ENCODE measurements at places on chromosomes 1 and 21. TPM values are rescaled to one million over a fixed set of nuclear protein-coding genes. Genes with fewer than 3 reads are reported as not detected.

MEX3A gene
- under 0.01 TPM for total RNA-seq

LRRIQ3 gene
- total RNA-seq, result 0.90 TPM

BPNT1 gene
- 25.9 TPM for total RNA-seq

KRTAP12-2 gene
- not detected for total RNA-seq

IL19 gene
- total RNA-seq, result not detected

RCAN1 gene
- total RNA-seq, result 66.6 TPM

VASH2 gene
- total RNA-seq, result 0.39 TPM

CRTC2 gene
- 25.7 TPM for total RNA-seq

FH gene
- 19.6 TPM for total RNA-seq

NEGR1 gene
- 58.2 TPM for total RNA-seq

FABP3 gene
- 1.8 TPM for total RNA-seq

MFAP2 gene
- total RNA-seq, result 14.3 TPM

CXADR gene
- 0.84 TPM for total RNA-seq

TMEM200B gene
- 16.1 TPM for total RNA-seq

B3GALT2 gene
- total RNA-seq, result 5.7 TPM

ALX3 gene
- total RNA-seq, result not detected

DNA sequence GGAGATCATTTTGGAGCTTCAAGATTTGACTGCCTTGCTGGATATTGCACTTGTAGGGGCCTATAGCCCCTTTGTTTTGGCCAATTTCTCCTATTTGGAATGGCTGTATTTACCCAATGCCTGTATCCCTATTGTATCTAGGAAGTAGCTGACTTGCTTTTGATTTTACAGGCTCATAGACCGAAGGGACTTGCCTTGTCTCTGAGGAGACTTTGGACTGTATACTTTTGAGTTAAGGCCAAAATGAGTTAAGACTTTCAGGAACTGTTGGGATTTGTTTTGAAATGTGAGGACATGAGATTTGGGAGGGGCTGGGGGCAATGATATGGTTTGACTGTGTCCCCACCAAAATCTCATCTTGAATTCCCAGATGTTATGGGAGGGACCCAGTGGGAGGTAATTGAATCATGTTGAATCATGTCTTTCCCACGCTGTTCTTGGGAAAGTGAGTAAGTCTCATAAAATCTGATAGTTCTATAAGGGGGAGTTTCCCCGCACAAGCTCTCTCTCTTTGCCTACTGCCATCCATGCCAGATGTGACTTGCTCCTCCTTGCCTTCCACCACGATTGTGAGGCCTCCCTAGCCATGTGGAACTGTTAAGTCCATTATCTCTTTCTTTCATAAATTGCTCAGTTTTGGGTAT is 276.1 kb downstream of the LMX1A start:
- DNase-seq, result no peak

GRCh38 chr1:65387821-65388220 is 32.6 kb upstream of the LEPR start:
- no peak for DNase-seq

DNA sequence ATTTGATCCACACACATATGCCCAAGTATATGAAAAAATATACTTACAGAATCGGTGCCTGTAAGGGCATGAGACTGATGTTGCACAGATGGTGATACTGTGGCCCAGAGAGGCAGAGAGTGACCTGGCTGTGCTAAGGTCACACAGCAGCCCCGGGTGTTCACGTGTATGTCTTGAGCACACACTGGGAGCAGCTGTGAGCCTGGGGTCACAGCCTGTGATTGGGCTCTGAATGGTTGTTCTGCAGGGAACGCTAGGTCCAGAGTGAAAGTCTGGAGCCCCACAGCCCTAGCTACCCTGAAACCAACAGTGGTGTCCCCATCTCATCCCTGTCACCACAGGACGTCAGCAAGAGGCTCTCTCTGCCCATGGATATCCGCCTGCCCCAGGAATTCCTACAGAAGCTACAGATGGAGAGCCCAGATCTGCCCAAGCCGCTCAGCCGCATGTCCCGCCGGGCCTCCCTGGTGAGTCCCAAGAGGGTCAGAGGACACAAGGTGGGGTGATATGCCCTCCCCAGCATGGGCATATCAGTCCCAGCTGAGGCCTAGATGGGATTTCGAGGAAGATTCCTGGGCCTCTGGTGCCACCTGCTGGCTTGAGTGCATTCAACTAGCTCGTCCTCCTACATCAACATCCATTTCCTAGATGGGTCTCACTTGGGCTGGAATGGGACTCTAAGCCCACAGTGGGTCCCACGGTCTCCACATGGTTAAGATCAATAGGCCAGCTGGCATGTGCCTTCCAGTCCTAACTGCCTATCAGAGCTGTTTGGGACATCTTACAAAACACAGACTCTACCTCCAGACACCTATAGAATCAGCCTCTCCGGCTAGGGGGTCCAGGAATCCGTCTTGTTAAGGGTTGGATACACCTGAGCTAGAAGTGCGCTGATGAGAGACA is 19.7 kb downstream of the CDK18 start:
- peak; percentile 42 for DNase-seq

DNA sequence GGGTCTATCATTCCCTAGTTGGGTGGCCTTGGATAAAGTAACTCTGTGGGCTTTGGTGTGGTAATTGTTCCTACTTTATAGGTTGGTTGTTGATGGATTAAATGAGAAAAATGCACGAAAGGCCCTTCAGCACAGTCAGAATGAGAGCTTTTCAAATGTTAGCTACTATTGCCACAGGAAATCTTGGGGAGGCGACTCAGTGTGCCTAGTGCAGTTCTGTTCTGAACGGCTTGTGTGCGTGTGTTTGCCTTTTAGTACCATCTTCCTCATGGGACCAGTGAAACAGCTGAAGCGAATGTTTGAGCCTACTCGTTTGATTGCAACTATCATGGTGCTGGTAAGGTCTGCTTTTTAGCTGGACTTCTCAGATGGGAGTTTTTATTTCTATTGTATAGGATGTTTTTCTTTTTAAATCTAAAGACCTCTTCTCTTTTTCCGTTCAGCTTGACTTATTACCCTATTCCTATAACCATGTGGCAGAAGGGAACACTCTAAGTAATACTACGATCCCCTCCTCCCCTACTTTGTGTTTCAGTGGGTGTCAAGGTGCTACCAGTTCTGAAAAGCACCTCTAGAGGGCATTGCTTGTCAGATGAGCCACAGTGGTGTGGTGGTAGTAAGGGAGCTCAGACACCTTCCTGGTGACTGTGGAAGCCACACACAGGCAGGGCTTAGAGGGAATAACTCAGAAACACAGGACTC is 9.2 kb downstream of the SFT2D2 start:
- DNase-seq, result no peak

DNA sequence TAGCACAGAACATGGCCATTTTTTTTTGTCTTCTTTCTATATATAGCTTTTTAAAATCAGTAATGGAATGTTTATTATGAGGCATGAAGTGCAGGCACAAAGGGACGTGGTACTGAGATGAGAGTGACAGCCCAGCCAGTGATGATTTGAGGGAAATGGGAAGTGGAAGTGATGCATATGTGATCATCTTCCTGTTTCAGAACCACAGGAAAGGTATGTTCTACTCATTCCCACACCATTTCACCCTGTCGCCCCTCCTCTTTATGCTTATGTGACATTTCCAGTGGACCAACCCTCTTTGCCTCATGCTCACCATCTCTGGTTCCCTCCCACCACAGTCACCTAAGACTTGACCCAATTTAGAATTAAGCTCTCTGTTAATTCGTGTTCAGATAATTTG is 24.3 kb downstream of the PTGS2 start:
- DNase-seq, result no peak

- no peak for DNase-seq
These were observed 6.2 kb upstream of the MMP23B start for GRCh38 chr1:1625824-1626206.

GRCh38 chr1:93349231-93350135 is 3.8 kb downstream of the DR1 start:
- DNase-seq, result no peak

DNA sequence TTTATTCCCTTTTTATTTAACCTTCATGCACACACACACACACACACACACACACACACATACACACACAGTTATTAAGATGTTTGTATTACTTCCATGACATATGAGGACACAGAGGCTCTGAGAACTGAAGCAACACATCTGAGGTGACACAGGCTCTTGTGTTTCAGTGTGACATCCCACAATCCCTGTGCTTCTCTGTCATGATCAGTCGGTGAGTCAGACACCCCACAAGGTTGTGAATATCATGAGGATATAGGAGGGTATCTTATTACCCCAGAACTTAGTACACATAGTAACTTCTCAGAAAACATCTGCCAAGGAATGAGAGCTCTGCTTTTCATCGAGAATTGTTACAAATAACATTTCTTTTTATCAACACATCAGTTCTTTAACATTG is 459.3 kb downstream of the PLPP3 start:
- no peak for DNase-seq

DNA sequence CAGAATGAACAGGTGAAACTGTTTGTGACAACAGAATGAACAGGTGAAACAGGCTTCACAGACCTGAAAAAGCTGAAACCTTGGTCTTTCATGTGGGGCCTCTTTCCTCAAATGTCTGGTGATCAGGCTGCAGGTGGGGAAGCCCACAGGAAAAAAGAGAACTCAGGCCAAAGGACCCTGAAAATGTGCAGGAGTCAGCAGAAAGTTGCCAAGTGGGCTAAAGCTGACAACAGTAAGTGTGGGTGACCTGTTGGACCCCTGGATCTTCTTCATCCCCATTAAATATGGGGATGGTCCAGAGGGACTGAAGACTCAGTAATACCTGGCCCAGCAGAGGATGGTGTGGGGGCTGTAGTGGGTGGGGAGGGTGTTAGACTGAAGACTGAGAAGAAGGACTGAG is 9.1 kb upstream of the CHIT1 start:
- no peak for DNase-seq

DNA sequence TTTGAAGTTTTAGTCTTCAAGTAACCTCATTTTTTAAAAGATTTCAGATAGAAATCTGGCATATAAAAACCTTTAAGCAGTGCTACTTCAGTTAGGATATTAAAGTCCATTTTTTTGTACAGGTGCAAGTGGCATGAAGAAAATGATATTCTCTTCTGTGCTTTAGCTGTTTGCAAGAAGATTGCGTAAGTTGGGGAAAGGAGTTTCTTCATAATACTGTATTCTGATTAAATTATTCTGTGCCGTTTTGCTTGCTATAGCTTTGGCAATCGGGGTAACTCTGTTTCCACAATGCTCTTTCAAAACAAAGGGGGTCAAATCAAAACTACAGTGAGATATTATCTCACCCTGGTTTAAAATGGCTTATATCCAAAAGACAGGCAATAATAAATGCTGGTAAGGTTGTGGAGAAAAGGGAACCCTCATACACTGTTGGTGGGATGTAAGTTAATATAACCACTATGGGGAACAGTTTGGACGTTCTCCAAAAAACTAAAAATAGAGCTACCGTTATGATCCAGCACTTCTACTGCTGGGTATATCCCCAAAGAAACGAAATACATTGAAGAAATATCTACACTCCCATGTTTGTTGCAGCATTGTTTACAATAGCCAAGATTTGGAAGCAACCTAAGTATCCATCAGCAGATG is 27.1 kb downstream of the MAEL start:
- DNase-seq, result no peak

- no peak for DNase-seq
These were observed 221.9 kb downstream of the PBX1 start for GRCh38 chr1:164780863-164781262.

DNA sequence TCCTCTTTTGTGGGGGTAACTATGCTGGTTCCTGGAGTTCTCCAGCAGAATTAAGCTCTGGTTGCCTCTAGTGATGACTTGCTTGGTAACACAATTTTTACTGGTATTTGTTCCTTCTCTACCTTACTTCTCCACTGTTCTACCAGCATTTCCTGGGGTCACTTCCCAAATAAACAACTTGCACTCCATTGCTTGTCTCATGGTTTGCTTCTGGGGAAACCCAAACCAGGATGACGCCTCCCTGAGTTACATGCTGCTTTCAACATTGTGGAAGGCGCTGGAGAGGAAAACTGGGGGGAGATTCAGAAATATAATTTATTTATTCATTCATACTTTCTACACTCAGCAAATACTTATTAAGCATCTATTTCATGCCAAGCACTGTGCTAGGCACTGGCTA is 55.3 kb upstream of the AK4 start:
- no peak for DNase-seq

DNA sequence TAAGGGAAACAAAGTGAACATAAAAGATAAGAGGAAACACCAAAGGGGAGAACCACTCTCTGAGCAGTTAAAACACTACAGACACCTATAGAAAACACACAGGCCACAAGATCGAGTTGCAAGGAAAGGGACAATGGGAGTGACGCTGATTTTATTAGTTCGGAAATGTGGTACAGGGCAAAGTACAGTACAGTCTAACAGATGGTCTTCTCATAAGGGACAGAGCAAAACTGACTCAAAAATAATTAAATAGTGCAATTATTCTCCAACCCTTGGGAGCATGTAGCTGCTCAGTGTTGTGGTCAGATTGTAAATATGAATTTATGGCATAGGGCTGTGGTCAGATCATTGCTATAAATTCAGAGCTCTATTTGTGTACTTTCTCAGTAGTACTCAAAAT is 352.0 kb downstream of the USH2A start:
- no peak for DNase-seq

DNA sequence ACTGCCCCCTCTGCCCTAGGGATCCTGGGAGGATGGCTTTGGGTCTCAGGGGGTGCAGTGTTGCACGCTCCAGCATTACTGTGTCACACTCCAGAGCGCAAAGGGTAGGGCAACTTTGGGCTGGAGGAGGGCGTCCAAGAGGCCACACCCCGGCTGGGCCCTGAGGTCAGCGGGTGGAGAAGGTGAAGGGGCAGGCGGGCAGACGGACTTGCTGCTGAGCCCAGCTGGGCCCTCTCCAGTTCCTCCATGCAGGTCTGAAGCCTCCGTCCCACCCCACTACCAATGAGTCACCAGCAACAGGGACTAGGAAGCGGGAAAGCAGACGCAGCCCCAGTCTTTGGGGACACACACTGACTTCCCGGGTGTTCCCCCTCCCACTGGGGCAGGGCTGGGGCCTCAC is 116.0 kb downstream of the CASZ1 start:
- no peak for DNase-seq

GRCh38 chr1:234900595-234900994 is 228.0 kb downstream of the TOMM20 start:
- no peak for DNase-seq

- no peak for DNase-seq
These were observed 97.3 kb downstream of the TTLL7 start for GRCh38 chr1:83901547-83902155.

GRCh38 chr1:200415789-200416593 is 6.2 kb upstream of the ZNF281 start:
- DNase-seq, result peak; percentile 34

- no peak for DNase-seq
These were observed 82.0 kb upstream of the JAK1 start for GRCh38 chr1:65048335-65048734.

DNA sequence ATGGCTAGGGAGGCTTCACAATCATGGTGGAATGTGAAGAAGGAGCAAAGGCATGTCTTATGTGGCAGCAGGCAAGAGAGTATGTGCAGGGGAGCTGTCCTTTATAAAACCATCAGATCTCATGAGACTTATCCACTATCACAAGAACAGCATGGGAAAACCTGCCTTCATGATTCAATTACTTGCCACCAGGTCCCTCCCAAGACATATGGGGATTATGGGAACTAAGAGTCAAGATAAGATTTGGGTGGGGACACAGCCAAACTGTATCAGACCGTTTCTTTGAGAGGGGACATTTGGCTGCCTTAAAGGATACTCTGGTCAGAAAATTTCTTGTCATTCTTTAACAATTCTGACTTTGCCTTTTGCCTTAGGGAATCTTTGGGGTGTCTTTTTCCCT is 3.2 kb upstream of the XPR1 start:
- DNase-seq, result no peak
